GM23338 (cell line): ENCODE measurements at places on chromosomes 7 and 10. TPM values are rescaled to one million over a fixed set of nuclear protein-coding genes. Genes with fewer than 3 reads are reported as not detected.
A peak's percentile ranks its signal among the peaks of the same experiment; 100 is the strongest.

The TMEM196 gene
- total RNA-seq = not detected in 2 replicates

The LAMTOR4 gene
- total RNA-seq = 138 and 145 TPM in 2 replicates

The MRC1 gene
- total RNA-seq = 0.04 TPM in 1 of 2 replicates, not detected in the other

The CUBN gene
- 0.23 and 1.8 TPM in 2 replicates for total RNA-seq

The CFAP70 gene
- 0.08 and 0.17 TPM in 2 replicates for total RNA-seq

The MYPN gene
- total RNA-seq = not detected in 2 replicates

- H3K4me1 ChIP-seq = no peaks in the 10 kb centered on the region
- H3K4me3 ChIP-seq = no peak overlapping the region
- no peak overlapping the region for H3K27ac ChIP-seq
- H3K36me3 ChIP-seq = no peaks in the 10 kb centered on the region
Measured at GRCh38 chr10:26681076-26681475, 16.4 kb upstream of the PDSS1 start.

GRCh38 chr7:43700646-43701499 is 28.4 kb downstream of the COA1 start:
- H3K27ac ChIP-seq = peak overlapping the region; percentile 75
- 0 out of 2 replicates have a peak overlapping the region, but pooled peaks have one; percentile 7 for H3K4me3 ChIP-seq
- peak; percentile 48 for DNase-seq
- peaks cover 37% of the 10 kb centered on the region for H3K4me1 ChIP-seq
- no peaks in the 10 kb centered on the region for H3K36me3 ChIP-seq

GRCh38 chr10:5559642-5560141 is 34.9 kb downstream of the CALML3 start:
- peaks cover 3% of the 10 kb centered on the region; the same call in 1 of the 2 replicates for H3K4me1 ChIP-seq
- H3K27ac ChIP-seq = no peak overlapping the region
- no peak overlapping the region for H3K4me3 ChIP-seq
- no peak for DNase-seq
- H3K27me3 ChIP-seq = no peaks in the 10 kb centered on the region

GRCh38 chr7:12385364-12385786 is 18.3 kb downstream of the VWDE start:
- peaks cover 12% of the 10 kb centered on the region for H3K36me3 ChIP-seq
- DNase-seq = no peak
- no peak overlapping the region for H3K27ac ChIP-seq
- no peaks in the 10 kb centered on the region for H3K27me3 ChIP-seq

DNA sequence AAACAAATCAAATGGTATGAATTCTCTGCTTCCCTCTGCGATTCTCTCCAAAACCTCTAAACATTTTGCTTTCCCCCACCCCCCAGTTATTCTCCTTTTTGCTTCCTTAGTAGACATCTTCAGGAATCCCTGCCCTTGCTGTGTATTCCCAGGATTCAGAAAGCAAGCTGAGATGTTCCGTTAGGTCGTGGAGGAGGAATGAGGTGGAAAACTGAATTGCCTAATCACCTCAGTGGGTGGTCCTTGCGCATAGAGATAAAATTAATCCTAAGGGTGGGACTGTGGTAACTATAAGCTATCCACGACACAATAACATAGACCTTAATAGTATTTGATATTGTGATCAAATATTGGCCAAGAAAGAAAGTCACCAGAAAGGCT is 49.1 kb upstream of the SEMA3C start:
- no peak for DNase-seq
- no peak overlapping the region for H3K27ac ChIP-seq
- no peaks in the 10 kb centered on the region for H3K4me1 ChIP-seq
- no peak overlapping the region for H3K4me3 ChIP-seq

DNA sequence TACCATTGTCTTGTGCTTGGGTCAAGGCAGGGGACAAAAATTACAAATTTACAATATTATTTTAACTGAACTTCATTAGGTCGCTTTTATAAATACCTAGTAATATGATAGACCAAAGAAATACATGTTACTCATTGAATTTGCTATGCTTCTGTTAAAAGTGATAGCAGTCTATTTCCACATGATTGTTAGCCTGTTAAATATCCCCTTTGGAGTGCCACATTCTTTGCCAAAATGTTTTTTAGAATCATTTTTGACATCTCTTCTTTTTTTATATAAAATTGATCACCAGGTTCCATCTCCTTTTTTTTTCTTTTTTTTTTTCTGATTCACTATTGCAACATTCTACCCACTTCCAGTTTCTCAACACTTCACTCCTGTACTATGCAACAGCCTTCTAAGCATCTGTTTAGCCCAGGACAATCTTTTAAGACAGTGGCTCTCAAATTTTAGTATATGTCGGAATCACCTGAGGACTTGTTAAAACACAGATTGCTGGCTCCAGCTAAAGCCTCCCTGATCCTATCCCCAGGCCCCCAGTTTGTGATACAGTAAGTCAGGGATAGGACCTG is 16.4 kb upstream of the NDUFA5 start:
- no peaks in the 10 kb centered on the region for H3K36me3 ChIP-seq
- H3K4me3 ChIP-seq = no peak overlapping the region
- H3K4me1 ChIP-seq = peaks cover 27% of the 10 kb centered on the region
- DNase-seq = no peak
- H3K27ac ChIP-seq = 0 out of 2 replicates have a peak overlapping the region, but pooled peaks have one; percentile 47
- H3K27me3 ChIP-seq = no peaks in the 10 kb centered on the region

- no peaks in the 10 kb centered on the region for H3K36me3 ChIP-seq
- H3K4me3 ChIP-seq = no peak overlapping the region
- H3K27ac ChIP-seq = no peak overlapping the region
- no peaks in the 10 kb centered on the region; the same call in 1 of the 2 replicates for H3K4me1 ChIP-seq
Measured at GRCh38 chr7:20595971-20596370, 19.5 kb upstream of the ABCB5 start.

GRCh38 chr7:95693551-95694333 is 78.6 kb upstream of the DYNC1I1 start:
- DNase-seq = no peak
- H3K27ac ChIP-seq = no peak overlapping the region
- no peaks in the 10 kb centered on the region for H3K4me1 ChIP-seq
- no peak overlapping the region for H3K4me3 ChIP-seq
- no peaks in the 10 kb centered on the region for H3K27me3 ChIP-seq

- no peak for DNase-seq
- H3K4me3 ChIP-seq = no peak overlapping the region
- no peaks in the 10 kb centered on the region for H3K36me3 ChIP-seq
- H3K27me3 ChIP-seq = no peaks in the 10 kb centered on the region
- H3K27ac ChIP-seq = no peak overlapping the region
Measured at GRCh38 chr10:48883701-48884100, 55.9 kb downstream of the LRRC18 start.

DNA sequence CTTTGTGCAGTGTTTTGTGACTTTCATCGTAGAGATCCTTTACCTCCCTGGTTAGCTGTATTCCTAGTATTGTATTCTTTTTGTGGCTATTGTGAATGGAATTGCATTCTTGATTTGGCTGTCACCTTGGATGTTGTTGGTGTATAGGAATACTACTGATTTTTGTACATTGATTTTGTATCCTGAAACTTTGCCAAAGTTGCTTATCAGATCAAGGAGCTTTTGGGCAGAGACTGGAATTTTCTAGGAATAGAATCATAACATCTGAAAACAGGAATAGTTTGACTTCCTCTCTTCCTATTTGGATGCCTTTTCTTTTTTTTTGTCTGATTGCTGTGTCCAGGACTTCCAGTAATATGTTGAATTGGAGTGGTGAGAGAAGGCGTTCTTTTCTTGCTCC is 283.8 kb upstream of the LRGUK start:
- no peaks in the 10 kb centered on the region for H3K27me3 ChIP-seq
- no peaks in the 10 kb centered on the region for H3K36me3 ChIP-seq
- H3K27ac ChIP-seq = no peak overlapping the region
- H3K4me1 ChIP-seq = no peaks in the 10 kb centered on the region; the same call in 1 of the 2 replicates

DNA sequence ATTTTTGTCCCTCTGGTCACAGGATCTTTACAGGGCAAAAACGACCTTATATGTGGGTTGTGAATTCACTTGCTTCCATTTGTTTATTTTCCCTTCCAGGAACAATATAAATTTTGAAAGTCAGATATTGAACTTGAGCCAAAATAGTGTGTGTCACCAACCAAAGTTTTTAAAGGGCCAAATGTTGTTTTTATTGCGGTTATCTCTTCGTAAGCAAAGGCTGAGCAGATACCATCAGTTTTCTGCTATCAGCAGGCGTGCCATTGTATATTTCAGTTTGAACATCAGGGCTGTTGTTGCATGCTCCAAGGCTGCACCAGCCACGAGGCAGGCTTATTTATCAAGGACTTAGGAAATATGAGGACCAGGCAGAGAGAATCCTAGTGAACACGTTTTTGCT is 160.3 kb downstream of the PAXIP1 start:
- H3K36me3 ChIP-seq = peaks cover 8% of the 10 kb centered on the region; the same call in 1 of the 2 replicates
- H3K4me1 ChIP-seq = no peaks in the 10 kb centered on the region
- H3K4me3 ChIP-seq = no peak overlapping the region
- DNase-seq = no peak

DNA sequence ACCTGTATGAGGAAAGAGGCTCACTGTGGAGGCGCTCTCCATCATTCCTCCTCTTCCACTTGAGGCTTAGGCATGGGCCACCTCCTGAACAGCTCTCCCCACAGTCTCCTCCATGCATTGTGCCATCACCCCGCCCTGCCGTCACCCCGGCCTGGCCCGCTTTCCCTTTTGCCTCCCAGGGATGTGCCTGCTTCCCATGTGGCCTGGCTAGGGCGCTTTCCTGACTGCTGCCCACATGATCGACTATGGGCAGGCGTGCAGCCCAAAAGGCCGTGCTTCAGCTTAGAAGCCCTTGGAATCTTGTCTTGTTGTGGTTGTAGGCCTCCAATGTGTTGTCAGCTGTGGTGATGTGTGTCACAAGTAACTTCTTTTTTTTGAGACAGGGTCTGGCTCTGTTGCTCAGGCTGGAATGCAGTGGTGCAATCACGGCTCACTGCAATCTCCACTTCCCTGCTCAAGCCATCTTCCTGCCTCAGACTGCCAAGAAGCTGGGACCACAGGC is 1.8 kb upstream of the ACTR3C start:
- H3K4me3 ChIP-seq = no peak overlapping the region
- DNase-seq = no peak
- no peak overlapping the region for H3K27ac ChIP-seq
- 0 out of 2 replicates have a peak, but pooled peaks cover 2% of the 10 kb centered on the region for H3K27me3 ChIP-seq
- H3K36me3 ChIP-seq = peaks cover 26% of the 10 kb centered on the region; the same call in 1 of the 2 replicates
